Panc1 (cell line): ENCODE measurements at places on chromosomes 16 and 17.
A peak's percentile ranks its signal among the peaks of the same experiment; 100 is the strongest.

DNA sequence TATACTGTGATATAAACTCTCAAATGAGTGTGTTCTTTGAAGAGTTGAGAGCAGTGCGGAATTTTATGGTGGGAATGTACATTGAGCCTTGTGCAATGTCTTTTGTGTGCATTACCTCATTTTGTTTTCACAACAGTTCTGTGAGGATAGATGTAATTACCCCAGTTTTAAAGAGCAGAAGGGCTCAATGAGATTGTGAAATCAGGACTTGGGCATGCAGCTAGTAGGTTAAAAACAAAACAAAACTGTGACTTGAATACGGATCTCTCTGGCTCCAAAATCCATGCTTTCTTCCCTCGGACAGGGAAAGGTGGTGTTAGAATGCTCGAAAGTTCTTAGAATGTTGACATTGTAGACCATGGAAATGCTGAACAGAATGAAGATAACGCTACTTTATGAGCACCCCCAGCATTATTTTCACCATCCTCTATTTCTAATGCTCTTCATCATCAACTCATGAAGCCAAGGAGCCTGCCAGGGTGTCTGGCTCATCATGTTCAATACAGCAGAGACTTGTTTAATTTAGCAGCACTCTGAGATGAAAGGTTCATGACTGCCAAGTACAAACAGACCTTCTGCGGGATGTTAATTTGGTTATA lies 17.1 kb downstream of the MRTFB start:
- DNase-seq = no peak

DNA sequence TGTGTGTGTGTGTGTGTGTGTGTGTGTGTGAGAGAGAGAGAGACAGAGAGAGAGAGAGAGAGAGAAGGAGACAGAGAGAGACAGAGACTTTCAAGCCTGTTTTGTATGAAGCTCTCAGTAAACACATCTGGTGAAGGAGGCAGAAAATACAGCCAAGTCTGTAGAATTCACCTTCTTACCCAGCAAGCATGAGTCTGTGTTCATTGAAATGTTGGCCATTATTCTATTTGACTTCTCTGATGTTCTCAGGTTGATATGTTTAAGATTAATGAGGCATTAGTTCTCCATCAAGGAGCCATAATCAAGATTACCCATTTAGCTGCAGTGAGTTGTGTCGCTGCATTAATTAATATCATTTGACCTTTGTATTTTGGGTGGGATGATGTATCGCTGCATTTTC lies 895.8 kb upstream of the EEF2KMT start:
- DNase-seq = no peak

DNA sequence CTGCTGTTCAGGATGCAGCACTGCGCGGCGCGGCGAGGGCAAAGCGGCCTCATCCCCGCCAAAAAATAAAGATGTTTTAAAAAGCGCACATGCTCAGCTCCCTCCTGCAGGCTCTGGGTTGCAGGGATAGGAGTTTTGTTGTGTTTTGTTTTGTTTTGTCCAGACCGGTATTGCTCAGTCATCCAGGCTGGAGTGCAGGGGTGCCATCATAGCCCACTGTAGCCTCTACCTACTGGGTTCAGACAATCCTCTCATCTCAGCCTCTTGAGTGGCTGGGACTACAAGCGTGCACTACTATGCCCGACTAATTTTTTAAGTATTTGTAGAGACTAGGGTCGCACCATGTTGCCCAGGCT lies 636 bp downstream of the WWOX start:
- no peak for DNase-seq

- DNase-seq = no peak
Measured at GRCh38 chr16:74888888-74889287, 96.0 kb downstream of the WDR59 start.

DNA sequence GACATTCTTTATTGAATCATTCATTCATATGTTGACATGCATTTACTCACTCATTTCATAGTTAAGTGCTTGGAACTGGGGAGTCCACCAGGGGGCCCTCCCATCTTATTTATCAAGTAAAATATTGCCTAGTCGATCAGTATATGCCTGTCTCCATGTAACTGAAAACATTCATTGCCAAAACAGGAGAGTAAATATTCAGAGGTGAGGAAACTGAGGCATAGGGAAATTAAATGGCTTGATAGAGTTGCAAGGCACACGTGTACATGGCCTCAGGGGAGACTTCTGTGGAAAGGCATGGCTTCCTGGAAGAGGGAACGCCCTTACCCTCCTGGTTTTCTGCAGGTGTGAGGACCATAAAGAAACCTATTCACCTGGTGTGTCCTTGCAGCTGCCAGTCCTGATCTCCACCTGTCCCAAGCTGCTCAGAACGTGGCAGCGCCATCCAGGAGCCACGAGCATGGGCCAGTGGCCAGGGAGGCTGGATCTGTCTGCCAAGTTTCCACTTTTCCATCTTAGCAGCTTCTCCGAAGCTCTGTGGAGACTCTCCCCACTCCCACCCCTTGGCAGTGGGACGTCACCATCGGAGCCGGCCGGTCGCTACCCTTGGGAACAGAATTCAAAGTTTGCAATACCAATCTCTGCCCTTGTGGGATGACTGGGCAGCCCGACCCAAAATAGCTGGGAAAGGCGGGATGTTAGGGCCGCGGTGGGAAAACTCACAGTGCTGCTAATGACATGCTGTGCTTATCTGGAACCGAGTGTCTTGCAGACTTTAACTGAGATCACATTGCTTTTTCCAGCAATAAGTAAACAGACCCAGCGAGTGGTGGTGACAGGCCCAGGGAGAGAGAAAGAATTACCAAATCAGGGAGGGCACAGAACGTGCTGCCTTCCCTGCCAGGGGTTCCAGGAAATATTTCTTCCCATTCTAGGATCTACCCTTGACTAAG lies 4.1 kb upstream of the C1QTNF1 start:
- peak; percentile 18 for DNase-seq
